Stimulated activated CD8-positive, alpha-beta memory T cell treated with anti-CD3 and anti-CD28 coated beads, Interleukin-4, amount 100 ng/mL, for 4 hours (primary cell): ENCODE measurements at places on chromosomes 12 and 14.

GRCh38 chr12:12195516-12195915 is 71.3 kb downstream of the LRP6 start:
- no peak for DNase-seq

DNA sequence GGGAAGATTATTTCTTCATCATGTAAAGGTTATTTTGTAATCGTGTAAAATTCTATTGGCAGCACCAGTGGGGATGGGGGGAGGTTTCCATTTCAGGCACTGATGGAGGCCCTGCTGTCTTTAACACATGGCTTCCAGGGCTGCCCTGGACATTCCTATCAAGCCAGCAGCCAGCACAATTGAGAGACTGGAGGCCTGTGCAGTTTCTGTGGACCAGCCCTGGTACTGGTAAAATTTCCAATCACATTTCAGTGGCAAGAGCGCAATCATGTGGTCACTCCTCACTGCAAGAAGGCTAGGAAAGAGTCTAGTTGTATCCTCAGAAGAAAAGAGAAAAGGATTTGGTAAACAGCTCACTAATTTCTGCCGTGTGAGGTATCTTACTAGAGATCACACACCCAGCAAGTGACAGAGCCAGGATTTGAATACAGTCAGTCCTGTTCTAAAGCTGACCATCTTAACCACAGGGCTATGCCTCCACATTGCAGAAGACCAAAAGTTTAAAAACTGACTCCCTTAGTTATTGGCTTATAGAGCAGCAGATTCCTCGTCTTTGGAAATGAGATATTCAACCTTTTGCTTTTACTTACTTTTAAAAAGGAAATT is 179.4 kb upstream of the ARHGAP5 start:
- DNase-seq: no peak

DNA sequence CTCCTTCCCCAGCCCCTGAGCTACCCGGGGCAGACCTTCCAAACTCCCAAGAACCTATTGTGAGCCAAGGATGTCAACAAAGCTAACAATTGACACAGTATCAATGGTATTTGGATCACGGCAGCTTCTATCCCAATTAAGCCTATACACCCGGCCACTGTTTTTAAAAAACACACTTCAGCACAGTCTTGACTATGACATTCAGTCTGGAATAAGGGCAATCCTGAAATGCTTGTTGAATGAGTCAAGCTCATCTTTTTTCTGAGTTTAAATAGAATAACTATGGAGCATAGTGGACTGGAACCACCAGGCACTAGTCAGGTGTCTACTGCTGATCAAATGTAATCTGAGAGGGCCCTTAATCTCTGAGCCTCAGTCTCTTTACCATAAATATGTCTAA is 5.7 kb downstream of the DENND5B start:
- DNase-seq: no peak

GRCh38 chr12:48302161-48302911 is 48.4 kb downstream of the ZNF641 start:
- DNase-seq: no peak

DNA sequence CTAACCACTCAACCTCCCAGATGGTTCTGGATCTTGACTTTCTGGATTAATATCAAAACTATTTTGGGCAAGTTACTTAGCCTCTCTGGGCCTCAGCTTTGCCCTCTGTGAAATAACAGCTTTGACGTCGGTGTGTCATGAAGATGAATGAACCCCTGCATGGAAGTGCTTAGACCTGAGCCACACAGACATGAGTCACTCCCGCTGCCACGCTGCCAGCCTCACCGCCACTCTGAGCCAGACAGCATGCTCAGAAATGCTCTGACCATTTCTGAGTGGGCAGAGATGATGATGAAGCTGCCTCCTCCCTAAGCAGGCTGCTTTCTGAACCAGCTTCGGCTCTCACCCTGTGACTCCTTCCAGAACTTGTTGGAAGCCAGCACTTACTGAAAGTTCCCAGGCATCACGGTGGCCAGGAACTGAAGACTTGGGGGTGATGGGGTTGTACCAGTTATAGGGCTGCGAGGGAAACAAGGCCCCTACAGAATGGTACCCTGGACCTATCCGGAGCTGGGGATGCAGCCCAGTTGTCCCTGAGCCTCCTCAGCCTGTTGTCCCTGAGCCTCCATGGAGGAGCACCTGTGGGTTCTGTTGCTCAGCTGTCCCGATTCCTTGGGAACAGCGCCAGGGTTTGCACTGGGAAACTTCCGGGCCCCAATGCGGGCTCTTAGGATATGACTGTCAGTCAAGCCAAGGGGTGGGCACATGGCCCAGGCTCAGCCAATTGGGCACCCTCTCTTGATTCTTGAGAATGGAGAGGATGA is 2.0 kb upstream of the CCDC197 start:
- peak; percentile 57 for DNase-seq

GRCh38 chr12:29672580-29672979 is 111.2 kb downstream of the TMTC1 start:
- DNase-seq: no peak

DNA sequence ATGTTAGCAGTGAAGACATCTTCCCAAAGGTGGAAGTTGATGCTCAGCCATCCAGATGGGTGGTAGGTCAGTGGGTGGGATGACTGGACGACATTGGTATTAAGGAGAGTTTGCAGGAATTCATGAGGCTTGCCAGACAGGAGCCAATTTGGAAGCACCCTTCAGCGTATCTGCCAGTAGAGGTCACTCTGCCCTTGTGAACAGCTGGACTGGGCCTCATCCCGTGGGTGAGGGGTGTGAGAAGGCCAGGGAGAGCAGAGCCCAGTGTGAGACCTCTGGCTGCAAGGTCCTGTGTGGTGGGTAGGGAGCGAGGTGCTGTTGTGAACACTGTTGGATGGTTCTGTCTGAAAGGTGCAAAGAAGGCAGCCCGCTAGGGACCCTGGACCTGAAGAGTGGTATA is 37.7 kb downstream of the SLC5A8 start:
- no peak for DNase-seq

- no peak for DNase-seq
Observed at GRCh38 chr12:76685246-76685678, 78.7 kb upstream of the ZDHHC17 start.

DNA sequence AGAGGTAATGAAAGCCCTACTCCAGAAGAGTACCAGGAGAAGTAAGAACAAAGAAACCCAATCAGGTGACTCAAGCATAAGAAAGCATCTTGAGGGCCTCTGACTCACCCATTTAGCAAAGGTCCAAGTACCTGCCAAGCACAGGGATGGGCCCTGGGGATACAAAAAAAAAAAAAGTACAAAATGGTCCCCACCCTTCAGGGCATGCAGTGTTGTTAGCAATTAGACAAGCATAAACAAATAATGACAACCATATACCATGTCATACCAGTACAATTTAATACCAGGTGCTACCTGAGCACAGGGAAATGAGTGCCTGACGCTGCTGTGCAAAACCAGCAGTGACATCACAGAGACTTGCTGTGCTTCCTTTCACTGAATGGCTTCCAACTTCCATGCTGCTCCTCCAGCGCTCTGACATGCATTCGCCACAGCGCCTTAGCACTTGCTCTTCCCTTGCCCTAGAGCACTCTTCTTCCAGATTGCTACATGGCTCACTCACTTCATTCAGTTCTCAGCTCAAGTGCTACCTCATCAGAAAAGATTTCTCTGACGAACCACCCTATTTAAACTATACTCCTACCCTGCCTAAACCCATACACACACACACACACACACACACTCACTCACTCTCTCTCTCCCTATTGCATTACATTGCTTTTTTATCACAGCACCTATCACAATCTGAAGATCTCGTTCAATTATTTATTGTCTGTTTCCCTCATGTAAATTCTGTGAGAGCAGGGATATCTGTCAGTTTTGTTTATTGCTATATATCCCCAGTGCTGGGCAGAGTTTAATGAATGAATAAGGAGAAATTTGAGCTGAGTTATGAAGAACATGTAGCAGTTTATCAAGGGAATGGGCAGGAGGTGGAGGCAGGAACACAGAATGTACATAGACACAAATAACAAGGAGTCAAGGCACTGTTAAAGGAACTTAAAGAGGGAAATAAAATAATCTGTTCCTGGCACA is 12.9 kb upstream of the EPS8 start:
- no peak for DNase-seq

GRCh38 chr12:107597695-107598410 is 87.7 kb upstream of the PWP1 start:
- no peak for DNase-seq
